ENCODE measurements at places on chromosomes 6 and 20.

DNA sequence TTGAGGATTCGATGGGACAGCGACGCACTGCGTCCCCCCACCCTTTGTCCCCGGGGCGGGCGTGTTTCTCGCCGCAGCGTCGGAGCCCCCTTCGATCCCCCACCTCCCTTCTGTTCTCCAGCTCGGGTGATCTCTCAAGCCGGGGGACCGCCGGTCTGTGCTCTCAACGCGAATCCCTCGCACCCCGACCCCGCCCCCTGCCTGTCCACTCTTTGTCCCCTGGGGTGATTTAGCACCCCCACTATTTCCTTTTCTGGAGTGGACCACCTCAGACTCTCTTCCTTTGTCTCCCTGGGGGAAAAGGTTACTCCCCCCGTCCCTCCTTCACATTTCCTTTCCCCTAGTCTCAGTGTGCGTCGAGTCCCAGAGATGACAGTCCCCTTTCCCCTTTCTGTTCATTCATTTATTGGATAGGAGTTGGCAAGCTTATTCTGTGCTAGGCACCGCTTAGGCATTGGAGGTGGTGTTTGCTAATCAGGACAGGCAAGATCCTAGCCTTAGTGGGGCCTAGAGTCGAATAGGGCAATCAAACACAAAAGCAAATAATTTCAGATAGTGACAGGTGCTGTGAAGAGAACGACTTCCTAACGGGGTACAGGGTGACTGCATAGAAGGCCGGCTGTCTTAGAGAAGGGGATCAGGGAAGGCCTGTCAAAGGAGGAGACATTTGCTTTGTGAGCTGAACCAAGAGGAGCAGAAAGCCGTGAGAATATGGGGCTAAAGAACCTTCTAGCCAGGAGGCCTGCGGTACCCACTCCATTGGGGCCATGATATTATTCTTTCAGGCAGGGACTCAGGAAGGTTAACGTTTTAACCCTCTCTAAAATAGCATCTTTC lies 741 bp downstream of the PTPN1 start:
- peak; percentile 42 for DNase-seq

DNA sequence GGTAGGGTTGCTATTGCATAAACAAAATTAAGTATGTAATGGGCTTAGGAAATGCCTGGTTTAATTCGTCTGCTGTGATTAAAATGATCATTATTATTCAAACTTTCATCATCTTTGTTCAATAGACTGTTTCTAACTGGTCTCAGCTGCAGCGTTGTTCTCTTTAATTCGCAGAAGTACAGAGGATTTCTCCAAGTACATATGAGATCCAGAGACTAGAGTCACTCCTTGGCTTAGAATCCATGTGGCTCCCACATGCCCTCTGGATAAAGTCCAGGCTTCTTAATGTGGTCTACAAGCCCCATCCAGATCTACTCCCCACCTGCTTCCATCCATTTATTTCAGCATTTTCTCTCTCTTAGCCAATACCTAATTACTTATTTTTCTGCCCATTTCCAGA lies 1.1 kb upstream of the ZBTB24 start:
- no peak for DNase-seq

- no peak for DNase-seq
Measured at GRCh38 chr6:142381845-142382378, 80.1 kb downstream of the ADGRG6 start.

- DNase-seq = no peak
Measured at GRCh38 chr6:154106251-154106650, 67.2 kb downstream of the OPRM1 start.

- no peak for DNase-seq
Measured at GRCh38 chr6:159343709-159344108, 174.5 kb downstream of the FNDC1 start.
